ENCODE measurements at places on chromosomes 1 and 21.

DNA sequence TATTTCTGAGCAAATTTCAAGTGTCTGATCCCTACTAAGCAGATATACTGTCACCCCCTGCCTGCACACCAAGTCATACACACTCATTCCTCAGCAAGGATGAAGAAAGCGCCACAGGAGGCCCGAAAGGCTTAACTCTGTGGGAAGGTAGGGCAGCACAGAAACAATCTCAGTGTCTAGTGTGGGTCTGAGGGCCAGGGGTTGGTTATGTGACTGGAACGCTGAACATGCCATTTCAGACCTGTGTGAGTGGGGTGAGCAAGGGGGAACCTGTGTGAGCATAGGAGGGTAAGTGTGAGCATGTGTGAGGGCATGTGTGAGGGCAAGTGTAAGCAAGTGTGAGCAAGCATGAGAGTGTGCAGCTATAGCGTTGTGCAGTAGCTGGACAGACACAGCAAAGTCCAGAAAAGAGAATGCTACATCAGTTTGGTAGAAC lies 6.2 kb downstream of the ITPKB start:
- DNase-seq = no peak

- DNase-seq = no peak
These were observed 987.9 kb downstream of the PLA2G4A start for GRCh38 chr1:187816646-187817045.

- DNase-seq = peak; percentile 65
These were observed 53.2 kb upstream of the MRPS6 start for GRCh38 chr21:34020005-34020847.

DNA sequence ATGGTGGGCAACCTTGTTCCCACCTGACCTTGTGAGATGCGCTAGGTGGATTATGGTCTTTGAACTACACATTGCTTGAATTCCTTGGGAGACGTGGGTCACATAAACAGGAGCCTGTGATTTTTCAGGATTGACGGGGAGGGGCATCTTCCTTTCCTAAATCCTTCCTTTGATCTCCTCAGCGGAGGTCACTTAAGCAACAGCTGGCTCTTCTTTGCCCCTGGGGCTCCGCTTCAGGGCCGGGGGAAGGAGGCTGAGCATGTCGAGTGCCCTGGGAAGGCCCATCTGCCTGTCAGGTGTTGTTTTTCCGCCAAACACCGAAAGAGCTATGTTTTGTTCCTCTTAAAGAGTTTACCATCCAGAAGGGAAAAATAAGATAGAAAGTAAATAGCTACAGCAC lies 40.6 kb downstream of the KIF26B start:
- no peak for DNase-seq

- no peak for DNase-seq
These were observed 60.3 kb upstream of the C1orf87 start for GRCh38 chr1:60133848-60134247.

DNA sequence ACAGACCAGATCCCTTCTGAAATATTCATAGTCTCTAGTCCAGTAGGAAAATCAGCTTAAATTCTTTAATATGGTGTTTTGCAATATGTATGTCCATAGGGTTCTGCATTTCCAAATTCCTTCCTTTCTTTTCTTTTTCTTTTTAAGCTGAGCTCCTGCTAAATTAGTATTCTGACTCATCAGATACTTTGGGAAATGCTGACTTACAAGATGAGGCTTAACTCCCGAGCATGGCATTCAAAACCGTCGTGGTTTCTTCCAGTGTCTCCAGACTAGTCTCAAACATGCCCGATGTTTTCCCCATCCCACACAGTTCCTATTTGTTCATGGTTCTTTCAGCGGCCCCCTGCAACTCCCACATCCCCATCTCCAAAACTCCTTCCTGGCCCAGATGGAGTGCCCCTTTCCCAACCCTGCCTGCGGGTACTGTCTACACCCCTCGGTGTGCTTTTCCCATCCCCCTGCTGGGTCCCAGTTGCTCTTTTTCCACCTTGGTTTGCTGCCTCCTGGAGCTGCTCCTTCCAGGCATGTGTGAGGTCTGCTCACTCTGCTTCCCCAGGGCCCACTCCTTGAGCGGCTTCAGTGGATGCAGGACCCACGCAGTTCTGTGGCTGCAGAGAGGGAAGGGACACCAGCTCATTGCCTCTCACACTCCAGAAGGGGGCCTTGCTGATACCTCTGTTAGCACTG lies 19.5 kb upstream of the ETV3 start:
- DNase-seq = peak; percentile 24

DNA sequence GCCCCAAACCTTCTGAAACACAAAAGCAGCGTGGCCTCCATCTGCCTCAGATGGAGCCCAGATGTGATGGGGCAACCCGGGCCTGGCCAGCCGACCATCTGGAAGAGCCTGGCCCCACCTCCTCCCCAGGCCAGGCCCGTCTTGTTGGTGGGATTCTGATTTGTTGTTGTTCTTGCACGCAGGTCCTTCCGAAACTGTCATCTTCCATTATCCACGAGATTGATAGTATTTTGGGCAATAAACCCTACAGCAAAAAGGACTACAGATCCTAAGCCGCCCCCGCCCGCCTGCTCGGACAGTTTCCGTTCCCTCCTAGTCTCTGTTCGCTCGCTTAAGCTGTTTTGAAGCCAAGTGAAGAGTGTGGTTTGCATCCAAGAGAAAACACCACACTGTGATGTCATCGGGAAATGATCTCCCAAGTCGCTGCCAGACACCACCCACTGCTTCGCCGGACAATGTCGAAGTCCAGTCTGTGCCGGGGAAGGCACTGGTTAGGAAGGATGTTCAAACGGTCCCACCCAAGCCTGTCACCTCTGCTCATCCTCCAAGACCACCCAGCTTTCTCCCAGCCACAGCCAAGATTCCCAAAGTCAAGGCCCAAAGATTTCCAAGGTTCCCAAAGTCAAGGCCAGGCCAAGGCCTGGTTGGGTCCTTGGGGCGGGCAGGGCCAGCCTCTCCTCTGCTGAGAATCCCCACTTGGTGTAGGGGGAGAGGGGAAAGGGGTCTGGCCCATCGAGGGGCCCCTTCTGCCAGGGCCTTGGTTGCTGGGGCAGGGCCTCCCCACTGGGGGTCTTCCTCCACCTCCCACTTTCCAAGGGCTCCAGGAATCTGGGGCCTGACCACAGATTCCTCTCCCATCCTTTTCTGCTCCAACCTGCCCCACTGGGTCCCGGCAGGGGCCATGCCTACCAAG lies 52.9 kb downstream of the KCNAB2 start:
- no peak for DNase-seq

GRCh38 chr1:231395998-231396390 lies 26.1 kb downstream of the EGLN1 start:
- no peak for DNase-seq

DNA sequence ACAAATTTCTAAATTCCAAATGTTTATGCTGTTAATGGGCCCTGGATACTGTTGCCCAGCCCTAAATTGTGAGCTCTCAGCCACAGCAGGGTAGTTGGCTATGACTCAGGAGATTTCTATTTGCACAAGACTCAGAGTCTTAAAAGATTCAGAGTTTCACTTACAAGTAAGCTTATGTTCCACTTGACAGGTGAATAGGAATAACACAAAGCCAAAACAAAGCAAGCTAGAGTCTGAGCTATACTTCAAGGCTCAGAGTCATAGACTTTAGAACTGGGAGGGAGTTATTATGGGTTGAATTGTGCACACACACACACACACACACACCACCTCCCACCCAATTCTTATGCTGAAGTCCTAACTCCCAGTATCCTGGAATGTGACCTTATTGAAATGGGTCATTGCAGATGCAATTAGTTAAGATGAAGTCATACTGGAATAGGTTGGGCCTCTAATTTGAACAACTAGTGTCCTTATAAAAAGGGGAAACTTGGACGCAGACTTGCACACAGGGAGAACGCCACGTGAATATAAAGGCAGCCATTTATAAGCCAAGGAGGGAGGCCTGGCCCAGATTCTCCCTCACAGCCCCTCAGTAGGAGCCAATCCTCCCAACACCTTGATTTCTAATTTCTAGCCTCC lies 30.2 kb downstream of the PRDX6 start:
- DNase-seq = no peak

- no peak for DNase-seq
These were observed 6.1 kb upstream of the KLF17 start for GRCh38 chr1:44112486-44112885.

GRCh38 chr1:37338658-37339057 lies 135.7 kb upstream of the ZC3H12A start:
- no peak for DNase-seq

DNA sequence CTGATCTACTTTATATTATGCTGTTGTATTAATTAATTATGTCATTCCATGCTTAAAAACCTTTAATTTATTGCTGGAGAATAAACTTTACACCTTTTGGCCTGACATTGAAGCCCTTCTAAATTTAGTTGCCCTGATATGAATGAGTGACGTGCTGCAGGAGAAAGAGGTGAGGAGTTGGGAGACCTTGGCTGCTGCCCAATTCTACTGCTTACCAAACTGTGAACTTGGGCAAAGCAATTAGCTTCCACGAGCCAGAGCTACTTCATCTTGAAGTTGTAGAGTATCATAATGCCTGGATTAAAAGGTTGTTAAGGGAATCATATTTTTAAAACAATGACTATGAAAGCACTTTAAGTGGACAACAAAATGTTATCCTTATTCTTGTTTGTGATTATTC lies 126.8 kb upstream of the DEPDC1 start:
- DNase-seq = no peak

DNA sequence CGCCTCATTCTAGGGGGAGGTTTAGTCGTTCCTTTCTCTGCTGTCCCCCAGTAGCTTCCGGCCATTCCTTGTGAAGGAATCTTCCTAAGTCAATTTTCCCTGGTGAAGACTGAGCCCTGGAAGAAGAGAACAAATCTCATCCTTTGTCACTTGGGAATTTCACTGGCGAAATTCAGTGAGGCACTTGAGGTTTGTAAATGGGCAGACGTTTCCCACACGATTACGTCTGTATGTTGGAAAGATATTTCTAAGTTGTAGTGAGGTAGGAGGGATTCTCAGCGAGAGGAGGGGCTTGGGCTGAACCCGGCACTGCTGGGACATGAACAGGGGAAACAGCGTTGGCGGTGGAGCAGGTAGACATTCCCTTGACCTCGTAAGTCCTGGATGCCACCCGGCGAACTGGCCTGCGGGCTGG lies 47.2 kb downstream of the GALNT2 start:
- DNase-seq = no peak

- no peak for DNase-seq
These were observed 9.0 kb upstream of the GPR153 start for GRCh38 chr1:6269720-6270400.

DNA sequence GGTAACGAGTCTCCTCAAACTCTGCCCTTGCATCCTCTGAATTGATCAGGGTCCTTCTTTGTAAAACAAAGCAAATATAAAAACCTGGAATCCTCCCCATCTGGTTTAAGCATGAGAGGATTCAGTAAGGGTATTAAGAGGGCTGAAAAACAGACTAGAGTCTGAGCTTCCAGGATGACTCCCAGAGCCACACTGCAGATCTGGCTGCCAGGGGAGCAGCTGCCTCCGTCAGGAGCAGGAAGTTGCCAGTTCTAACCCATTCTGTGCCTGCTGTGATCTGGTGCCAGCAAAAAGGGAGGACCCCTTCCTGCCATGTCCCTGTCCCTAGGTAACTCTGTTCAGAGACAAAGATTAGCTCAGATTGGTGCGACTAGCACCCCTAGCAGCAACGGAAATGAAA lies 27.5 kb downstream of the SERTAD4 start:
- no peak for DNase-seq

DNA sequence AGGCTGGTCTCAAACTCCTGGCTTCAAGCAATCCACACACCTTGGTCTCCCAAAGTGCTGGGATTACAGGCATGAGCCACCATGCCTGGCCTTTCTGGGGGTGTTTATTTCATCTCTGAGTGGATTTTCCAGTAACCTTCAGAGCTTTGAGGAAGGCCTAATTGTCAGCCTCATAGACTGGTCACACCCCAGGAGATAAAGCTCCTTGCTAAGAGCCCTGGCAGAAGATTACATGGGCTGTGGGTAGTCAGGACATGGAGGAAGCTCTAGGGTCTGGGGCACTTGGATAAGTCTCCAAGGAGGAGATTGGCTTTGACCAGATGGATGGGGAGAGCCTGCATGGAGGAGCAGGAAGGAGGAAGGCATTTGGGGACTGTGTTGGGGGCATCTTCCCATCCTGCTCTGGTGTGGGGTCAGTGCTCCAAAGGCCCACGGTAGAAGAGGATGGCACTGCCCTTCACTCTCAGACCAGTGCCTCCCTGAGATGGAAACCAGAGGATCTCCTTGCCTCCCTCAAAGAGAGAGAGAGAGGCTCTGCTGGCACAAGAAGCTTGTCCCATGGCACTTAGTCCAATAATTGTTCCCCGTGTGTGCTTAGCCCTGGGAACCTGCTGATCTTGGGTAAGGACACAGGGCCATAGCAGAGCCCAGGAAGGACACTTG lies 14.7 kb upstream of the GSTM4 start:
- DNase-seq = no peak

DNA sequence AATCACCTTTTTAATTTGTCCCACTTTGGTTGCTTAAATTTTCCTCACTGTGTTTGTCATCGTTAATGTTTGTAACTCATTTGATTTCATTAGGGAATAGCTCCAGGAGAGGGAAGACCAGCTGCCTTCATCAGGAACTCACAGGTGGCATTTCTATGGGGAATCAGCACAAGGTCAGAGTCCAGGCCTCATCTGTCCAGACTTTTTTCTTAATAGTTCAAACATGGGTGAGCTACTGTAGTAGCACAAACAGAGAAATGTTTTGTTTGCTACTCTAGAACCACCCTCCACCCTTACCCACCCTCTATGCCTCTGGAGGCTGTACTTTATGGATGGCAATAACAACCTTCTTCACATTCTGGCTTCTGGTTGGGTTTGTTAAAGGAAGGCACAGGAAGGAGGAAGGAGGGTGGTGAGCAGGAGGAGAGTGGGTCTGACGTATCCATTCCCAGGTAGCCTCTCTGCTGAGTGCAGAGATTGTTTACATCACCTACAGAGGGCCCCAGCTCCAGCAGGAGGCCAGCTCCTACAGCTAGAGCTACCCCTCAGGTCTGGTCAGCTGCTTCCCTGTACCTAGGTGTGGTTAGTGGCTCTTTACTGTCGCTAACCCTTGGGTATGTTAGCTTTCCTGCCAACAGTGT lies 8.1 kb upstream of the TEDDM1 start:
- DNase-seq = no peak

- no peak for DNase-seq
These were observed 7.2 kb upstream of the CDC73 start for GRCh38 chr1:193114485-193115095.

- DNase-seq = peak; percentile 80
These were observed 119.7 kb upstream of the RGS18 start for GRCh38 chr1:192038567-192038966.

DNA sequence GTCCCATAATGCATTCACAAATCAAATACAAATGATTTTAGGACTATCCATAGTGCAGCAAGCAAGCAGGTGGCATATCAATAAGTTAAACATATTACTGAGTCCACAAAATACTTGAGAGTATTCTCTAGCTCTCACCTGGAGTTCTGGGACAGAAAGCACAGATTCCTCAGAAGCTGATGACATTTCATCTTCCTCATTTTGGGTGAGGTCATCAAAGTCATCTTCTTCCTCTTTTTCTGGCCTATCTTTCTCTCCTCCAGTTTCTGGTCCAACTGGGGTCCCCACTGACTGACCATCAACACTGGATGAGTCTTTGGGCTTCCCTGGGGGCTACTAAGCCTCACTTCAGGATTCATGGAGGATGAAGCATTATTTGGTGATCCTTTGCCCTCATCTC lies 38.9 kb downstream of the YY1AP1 start:
- peak; percentile 60 for DNase-seq

- peak; percentile 65 for DNase-seq
These were observed 36.3 kb upstream of the IL10 start for GRCh38 chr1:206808615-206809014.

- no peak for DNase-seq
These were observed 3.2 kb upstream of the CRYBG2 start for GRCh38 chr1:26357121-26357602.
